ENCODE measurements at places on chromosomes 5 and 9. TPM values are rescaled to one million over a fixed set of nuclear protein-coding genes. Genes with fewer than 3 reads are reported as not detected.

Gene SHOC1
- not detected for total RNA-seq

Gene RGS14
- total RNA-seq = 90.9 TPM

Gene TPRN
- total RNA-seq = 9.5 TPM

Gene STARD4
- total RNA-seq = 85.5 TPM

Gene NR5A1
- not detected for total RNA-seq

Gene GLRA1
- total RNA-seq = not detected

Gene DNM1
- 0.49 TPM for total RNA-seq

Gene SPACA9
- 1.1 TPM for total RNA-seq

Gene PCYOX1L
- total RNA-seq = 31.3 TPM

Gene ZBTB26
- 8.0 TPM for total RNA-seq

Gene MLANA
- not detected for total RNA-seq

Gene LCN1
- not detected for total RNA-seq

Gene OR13C4
- total RNA-seq = not detected

Gene DRD1
- total RNA-seq = not detected

Gene PCDHGB2
- 1.0 TPM for total RNA-seq

Gene SPEF2
- total RNA-seq = 7.8 TPM

Gene ARL10
- 8.5 TPM for total RNA-seq

Gene BASP1
- total RNA-seq = 0.98 TPM

Gene ADAMTSL2
- total RNA-seq = not detected

Gene SLC34A3
- not detected for total RNA-seq

Gene QRFP
- not detected for total RNA-seq

Gene DBH
- total RNA-seq = not detected

Gene ADAMTS12
- not detected for total RNA-seq

Gene HAVCR2
- 215 TPM for total RNA-seq

Gene CER1
- not detected for total RNA-seq

Gene SPATA31C1
- total RNA-seq = not detected

Gene LCN15
- total RNA-seq = not detected

Gene C9orf153
- total RNA-seq = 0.54 TPM

Gene CNTFR
- total RNA-seq = not detected

Gene APBA1
- total RNA-seq = 12.8 TPM

Measured in T-helper 1 cell treated with Interleukin-12 subunit alpha and Interleukin-12 subunit beta and Interleukin-4 antibody, amounts not matched to agents 30 ng/mL and 1 ng/mL, for 36 hours (primary cell).